ENCODE measurements at places on chromosomes 3 and 15.

DNA sequence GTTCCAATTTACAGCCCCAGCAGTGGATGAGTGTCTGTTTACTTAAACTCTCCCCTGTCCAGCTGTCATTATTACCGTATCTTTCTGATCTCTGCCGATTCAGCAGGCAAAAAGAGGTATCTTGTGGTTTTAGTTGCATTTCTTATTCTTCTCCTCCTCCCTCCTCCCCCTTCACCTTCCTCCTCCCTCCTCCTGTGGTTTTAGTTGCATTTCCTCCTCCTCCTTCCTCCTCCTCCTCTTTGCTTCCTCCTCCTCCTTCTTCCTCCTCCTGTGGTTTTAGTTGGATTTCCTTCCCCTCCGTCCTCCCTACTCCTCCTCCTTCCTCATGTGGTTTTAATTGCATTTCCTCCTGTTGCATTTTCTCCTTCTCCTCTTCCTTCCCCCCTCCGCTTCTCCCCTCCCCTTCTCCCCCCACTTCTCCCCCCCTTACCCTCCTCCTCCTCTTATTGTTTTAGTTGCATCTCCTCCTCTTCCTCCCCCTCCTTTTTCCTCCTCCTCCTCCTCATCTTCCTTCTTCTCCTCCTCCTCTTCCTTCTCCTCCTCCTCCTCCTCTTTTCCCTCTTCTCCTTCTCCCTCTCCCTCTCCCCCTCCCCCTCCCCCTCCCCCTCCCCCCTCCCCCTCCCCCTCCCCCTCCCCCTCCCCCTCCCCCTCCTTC lies 25.3 kb upstream of the VPS33B start:
- DNase-seq, result no peak

DNA sequence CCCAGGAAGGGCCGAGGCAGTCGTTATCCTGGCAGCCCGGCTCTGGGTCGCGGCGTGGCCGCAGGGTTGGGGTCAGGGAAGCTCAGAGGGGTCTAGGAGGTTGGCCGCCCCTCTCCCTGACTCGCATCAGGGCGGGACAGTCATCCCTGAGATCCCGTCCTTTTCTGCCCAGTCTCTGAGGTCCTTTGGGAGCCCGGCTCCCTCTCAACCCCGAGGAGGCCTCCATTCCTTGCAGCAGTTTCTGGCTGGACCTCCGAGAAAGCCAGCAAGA lies 495 bp downstream of the HYAL2 start:
- DNase-seq, result no peak

- DNase-seq, result peak; percentile 34
Measured at GRCh38 chr3:194637541-194638400, 4.6 kb upstream of the TMEM44 start.

- DNase-seq, result no peak
Measured at GRCh38 chr3:177679568-177680471, 482.5 kb upstream of the TBL1XR1 start.

DNA sequence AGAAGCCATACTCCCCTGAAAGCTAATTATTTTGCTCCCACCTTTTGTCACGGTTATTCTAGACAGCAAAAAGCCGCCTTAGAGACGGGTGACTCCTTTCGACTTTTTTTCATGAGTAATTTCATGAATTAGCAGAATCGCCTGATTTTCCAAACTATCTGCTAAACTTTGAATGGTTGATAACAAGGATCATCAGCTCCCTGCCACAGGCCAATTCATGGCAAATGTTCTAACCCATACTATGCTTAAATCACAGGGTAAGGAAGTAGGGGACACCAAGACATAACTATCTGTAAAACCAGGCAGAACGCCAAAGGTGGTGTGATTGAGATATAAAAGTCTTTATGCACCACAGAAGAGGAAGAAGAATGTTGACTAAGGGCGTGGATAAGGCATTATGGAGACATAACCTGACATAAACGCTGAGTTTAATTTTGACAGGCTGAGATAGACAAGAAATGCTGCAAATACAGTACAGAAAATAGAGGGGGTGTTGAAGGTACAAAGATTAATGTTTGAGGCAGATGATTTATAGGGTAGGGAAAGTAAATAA lies 891 bp upstream of the DMXL2 start:
- DNase-seq, result no peak

DNA sequence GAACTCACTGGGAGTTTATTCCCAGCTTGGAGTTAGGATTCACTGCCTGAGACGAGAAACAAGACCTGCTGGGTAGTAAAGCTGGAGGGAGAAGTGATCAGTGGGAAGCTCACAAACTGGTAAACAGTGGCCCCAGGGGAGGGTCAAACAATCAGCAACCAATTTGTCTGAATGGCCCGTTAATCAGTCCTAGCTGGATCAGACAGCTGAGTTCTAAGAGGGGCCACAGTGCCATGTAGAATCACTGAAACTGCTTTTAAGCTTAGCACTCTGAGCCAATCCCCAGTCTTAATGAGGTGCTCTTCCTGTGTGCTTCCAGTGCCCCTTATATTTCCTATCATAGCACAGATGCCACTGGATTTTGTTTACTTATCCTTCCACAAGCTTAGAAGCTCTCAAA lies 591.7 kb downstream of the RSL24D1 start:
- no peak for DNase-seq

DNA sequence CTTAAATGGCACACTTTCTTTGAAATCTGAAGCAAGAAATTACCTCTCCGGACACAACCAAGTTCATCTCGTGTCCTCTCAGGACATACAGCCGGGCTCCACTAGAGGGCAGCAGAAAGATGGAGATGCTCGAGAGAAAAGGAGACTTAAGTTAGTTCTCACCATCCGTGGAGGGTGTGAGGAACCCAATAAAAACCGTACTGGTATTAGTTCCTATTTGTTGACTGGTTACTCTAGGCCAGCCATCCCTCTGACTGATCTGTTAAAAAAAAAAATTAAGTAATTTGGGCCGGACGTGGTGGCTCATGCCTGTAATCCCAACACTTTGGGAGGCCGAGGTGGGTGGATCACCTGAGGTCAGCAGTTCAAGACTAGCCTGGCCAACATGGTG lies 7.9 kb upstream of the CYP11A1 start:
- no peak for DNase-seq

Measured in type B pancreatic cell (in vitro differentiated cells).